ENCODE measurements at places on chromosomes 1 and 21. TPM values are rescaled to one million over a fixed set of nuclear protein-coding genes. Genes with fewer than 3 reads are reported as not detected.

DNA sequence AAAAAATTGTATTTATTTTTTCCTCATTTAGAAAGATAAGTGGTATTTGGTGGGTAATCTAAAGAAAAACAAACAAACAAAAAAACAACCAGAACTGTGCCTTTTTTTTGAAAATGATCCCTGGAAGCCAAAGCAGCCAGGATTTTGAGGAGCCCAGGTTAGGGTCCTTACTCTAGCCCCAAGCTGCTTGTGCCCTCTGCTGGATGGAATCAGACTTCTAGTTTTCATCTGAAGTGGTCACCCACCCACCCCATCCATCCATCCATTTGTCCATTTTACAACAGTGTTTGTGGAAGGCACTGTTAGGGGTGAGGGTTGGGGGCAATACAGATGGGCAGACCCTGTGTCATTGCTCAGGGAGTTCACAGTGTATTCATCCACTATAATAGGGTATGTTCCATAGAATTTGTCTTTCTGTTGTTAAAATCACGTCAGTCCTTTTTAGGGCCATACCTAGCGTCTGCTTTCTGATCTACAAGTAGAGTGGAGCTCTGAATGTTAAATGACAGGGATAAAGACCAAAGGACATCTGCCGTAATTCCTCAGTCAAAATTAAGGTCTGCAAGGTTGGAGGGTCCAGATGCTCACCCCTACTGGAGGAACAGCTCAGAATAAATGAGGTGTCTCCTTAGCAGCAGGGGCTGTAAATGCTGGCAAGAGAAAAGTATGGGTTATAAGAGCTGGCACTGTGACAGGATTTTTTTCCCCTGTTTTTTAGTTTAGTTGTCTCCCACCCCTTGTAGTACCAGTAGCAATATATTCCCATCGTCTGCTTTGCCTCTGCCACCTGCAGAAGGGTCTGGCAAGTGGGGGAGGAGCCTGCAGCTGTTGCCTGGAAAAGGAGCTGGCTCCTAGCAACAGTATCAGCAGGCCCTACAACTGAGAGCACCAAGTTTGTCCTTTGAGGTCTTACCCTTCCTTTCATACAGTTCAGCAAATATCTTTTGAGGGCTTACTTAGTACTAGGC, 3.2 kb downstream of the LRRC42 start:
- DNase-seq, result peak; percentile 53

DNA sequence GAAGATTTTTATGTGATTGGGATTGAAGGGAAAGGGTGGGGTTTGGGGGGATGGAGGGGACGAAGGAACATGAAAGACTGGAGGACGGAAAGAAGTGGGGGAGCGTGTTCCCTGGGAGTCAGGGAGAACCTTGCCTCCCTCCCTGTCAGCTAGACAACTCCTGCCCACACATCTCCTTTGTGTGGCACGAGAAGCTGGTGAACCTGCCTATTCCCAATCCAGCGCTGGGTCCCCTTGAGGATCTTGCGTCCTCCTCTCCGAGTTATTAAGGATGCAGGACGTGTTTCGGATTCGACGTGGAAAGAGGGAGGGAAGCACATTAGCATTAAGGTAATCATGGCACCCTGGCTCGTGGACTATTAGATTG, 1.4 kb downstream of the LRRC7 start:
- DNase-seq, result no peak

DNA sequence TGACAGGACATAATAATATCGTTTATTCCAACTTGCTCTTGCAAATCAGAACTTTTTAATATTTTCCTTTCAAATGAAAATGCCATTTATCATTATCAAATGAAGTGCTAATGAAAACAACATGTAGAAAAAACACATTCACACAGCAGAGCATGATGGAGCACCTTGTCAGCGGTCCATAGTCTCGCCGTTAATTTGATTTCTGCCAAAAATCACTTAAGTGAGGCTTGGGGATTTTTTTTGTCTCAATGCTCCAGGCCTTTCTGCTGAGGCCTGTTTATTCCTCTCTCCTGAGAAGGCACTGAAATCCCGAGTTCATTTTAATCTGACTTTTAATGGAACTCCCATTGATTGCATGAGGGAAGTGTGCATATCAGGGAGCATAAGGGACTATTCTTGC, 122.5 kb downstream of the ELAVL4 start:
- DNase-seq, result no peak

DNA sequence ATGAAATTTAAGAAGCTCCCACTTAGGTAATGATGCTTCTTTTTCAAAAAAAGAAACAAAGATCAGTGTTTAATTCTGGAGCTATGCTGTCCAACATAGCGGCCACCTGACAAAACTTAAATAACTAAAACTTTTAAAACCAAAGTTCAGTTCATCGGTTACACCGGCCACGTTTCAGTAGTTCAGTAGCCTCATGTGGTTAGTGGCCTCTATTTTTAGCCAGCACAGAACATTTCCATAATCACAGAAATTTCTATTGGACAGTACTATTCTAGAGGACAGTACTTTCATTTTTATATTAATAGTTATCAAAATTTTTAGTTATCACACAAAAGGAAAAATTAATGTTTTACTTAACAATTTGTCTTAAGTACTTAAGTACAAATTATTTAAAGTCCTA, 141.0 kb downstream of the USP25 start:
- no peak for DNase-seq

- DNase-seq, result peak; percentile 71
Measured at GRCh38 chr1:246971090-246971721, 36.7 kb downstream of the ZNF695 start.

DNA sequence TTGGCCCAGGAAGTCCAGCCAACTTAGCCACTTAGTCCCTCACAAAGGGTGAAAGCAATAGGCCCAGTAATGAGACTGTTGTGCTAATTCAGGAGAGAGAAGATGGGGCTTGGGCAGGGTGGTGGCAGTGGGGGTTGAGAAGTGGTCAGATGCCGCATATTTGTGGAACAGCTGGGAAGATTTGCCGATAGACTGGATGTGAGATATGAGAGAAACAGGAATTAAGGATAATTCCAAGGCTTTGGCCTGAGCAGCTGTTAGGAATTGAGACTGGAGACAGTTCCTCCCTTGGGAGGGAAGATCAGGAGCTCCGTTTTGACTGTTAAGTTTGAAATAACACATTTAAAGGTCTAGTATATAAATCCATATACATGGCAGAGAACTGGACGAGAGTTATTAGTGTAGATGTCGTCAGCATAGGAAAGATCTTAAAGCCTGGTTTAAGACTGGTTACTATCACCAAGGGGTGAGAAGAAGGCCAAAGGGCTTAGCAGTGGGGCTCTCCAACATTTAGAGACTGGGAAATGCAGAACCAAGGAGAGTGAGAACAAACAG, 323.7 kb upstream of the FAM78B start:
- DNase-seq, result no peak

GRCh38 chr21:36756527-36756926, 57.6 kb downstream of the SIM2 start:
- no peak for DNase-seq

DNA sequence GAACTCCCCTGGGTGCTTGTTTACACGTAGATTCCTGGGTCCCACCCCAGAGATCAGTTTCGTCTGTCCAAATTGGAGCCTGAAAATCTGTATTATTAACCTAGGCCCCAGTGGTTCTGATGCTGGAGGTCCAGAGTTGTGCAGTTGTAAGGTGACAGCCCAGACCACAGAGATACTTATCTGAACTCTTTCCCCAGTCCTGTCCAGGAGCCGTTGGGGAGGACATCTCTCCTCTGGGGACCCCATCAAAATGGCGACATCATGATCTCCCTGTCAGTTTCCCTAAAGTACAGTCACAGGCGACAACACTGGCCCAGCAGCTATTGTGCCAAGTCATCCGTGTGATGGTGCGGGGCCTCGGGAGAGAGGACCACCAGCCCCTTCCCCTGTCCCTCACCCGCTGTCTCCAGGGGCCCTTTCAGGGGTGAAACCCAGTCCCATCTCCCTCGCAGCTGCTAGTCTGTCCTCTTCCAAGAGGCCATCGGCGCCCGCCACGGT, 749 bp upstream of the EFHD2 start:
- no peak for DNase-seq

DNA sequence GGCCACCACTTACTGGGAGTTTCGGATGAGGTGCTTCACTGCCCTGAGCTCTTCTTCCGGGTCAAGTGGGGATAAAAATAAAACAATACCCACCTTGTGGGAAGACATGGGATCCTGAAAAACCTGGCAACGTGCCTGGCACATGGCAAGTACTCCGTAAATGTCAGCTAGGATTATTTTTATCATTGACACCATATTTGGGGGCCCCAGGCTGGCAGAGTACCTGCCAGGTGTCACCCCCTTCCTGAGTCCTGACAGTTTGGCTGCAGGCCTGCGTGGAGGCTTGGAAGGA, 9.2 kb upstream of the EPHA2 start:
- DNase-seq, result no peak

- no peak for DNase-seq
Measured at GRCh38 chr1:156389311-156389710, 20.3 kb downstream of the RHBG start.

GRCh38 chr1:223556414-223557129, 108.9 kb downstream of the CAPN8 start:
- peak; percentile 81 for DNase-seq

DNA sequence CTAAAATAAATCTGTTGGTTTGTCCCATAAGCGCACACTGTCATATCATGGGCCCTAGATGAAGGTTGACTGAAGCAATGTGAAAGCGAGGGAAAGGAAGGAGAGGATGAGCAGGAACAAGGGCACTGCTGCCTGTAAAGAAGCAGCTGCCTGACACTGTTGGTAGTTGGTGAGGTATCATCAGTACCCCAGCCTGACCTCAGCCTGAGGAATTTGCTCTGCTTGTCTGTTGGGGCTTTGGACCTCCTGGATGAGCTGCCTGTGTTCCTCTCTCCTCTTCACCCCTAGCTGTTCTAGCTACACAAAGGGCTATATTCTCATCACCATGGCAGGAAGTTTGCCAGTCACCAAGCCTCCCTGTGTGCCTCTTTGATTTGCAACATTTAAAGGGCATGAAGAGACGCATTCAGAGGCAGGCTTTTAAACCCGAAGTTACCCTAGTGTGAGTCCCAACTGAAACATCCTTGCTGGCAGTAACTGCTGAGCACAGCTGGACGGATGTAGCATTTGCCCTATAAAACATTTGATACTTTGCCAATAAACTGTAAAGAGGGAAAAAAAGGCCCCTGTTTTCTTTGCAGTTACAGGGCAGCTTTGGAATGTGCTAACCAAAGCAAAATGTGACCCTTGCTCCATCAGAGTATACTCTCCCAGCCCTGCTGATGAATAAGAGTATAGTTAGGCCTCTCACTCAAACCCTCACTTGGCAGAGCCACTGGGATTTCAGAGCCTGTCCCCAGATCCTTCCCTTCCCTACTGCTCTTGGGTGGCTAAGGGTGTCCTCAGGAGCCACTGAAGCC, 22.2 kb upstream of the SPATA6 start:
- DNase-seq, result no peak

DNA sequence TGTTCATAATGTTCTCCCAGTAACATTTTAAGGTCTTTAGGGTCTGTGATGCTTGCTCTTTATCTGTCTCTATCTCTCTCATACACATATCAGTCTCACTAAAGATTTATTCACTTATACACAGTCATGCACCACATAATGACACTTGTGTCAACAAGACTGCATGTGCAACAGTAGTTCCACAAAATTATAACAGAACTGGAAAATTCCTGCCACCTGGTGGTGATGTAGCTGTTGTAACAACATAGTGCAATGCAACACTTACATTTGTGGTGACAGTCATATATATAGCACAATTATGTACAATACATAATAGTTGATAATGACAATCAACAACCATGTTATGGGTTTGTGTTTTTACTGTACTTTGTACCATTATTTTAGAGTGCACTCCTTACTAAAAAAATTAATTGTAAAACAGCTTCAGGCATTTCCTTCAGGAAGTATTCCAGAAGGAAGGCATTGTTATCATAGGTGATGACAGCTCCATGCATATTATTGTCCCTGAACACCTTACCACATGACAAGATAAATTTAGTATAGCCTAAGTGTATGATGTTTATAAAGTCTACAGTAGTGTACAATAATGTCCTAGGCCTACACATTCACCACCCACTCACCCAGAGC, 8.1 kb downstream of the TDRD5 start:
- DNase-seq, result peak; percentile 31

GRCh38 chr1:80293818-80294217, 1287.3 kb upstream of the ADGRL4 start:
- no peak for DNase-seq

GRCh38 chr1:64302971-64303370, 99.5 kb downstream of the UBE2U start:
- no peak for DNase-seq

DNA sequence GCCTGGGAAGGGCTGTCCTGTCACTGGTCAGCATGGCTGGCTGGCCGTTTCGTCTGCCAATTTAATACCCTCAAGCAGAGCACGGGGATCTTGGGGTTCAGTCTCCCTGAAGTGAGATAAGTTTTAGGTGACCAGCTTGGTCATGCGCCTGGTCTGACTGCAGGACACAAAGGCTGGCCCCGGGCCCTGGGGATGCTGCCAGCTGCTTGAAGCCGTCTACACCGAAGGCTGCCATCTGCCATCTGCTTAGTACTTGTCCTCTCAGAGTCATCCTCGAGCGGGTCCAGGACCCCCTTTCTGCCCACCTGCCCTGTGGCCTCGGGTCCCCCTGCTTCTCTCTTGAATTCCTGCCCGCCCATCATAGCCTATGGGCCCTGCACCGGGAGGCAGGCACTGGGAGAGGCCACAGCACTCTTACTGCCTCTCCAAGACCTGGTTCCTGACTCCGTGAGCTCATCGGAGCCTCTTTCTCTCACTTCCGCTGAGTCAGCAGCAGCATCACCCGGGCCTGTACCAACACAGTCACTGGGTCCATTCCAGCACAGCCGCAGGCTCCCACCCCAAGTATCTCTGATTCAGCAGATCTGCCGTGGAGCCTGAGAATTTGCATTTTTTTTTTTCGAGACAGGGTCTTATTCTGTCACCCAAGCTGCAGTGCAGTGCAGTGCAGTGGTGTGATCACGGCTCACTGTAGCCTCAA, 7.0 kb downstream of the FBLIM1 start:
- DNase-seq, result no peak

DNA sequence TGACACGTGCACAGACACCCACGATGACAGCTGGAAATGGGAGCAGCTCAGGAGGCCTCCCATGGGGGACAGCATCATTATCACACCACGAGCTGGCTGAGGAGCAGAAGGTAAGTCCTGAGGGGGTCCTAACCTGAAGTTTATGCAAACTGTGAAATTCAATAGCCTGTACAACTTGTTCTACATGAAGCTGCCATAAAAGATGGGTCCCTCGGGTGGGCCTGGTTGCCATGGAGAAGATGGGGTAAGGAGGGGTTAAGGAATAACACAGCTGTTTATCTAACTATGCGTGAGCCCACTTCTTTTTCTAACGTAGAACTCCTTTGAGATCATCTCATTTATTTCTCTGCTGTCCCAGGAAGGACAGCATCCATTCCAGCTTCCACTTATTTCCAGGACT, 163.4 kb upstream of the CD34 start:
- DNase-seq, result no peak

GRCh38 chr1:200351826-200352549, 57.8 kb downstream of the ZNF281 start:
- DNase-seq, result peak; percentile 23

- DNase-seq, result no peak
Measured at GRCh38 chr21:36663033-36663855, 35.7 kb upstream of the SIM2 start.

The OR2G6 gene
- not detected for total RNA-seq

The NBPF9 gene
- 21.6 TPM for total RNA-seq

The ERRFI1 gene
- total RNA-seq, result 1.3 TPM

The IFI6 gene
- total RNA-seq, result 62.5 TPM

The C1orf53 gene
- total RNA-seq, result not detected

The SH3BGR gene
- total RNA-seq, result 3.9 TPM

The OR2L8 gene
- total RNA-seq, result not detected

The C1orf116 gene
- 0.05 TPM for total RNA-seq
